Calu3 (cell line): ENCODE measurements at places on chromosomes 5 and 9.

GRCh38 chr5:179975713-179976134, 68.0 kb upstream of the TBC1D9B start:
- no peak overlapping the region for H3K27ac ChIP-seq
- H3K4me1 ChIP-seq: no peaks in the 10 kb centered on the region
- H3K27me3 ChIP-seq: no peaks in the 10 kb centered on the region
- H3K36me3 ChIP-seq: no peaks in the 10 kb centered on the region

GRCh38 chr5:133232435-133232834, 180.6 kb downstream of the HSPA4 start:
- H3K27me3 ChIP-seq: peaks cover 15% of the 10 kb centered on the region
- H3K36me3 ChIP-seq: no peaks in the 10 kb centered on the region
- H3K27ac ChIP-seq: no peak overlapping the region
- no peak for DNase-seq
- H3K4me3 ChIP-seq: no peak overlapping the region

- DNase-seq: no peak
- no peak overlapping the region for H3K27ac ChIP-seq
- H3K36me3 ChIP-seq: no peaks in the 10 kb centered on the region
- H3K4me1 ChIP-seq: no peaks in the 10 kb centered on the region
- H3K27me3 ChIP-seq: no peaks in the 10 kb centered on the region
These were observed 530.3 kb downstream of the RASEF start for GRCh38 chr9:82532504-82533180.

DNA sequence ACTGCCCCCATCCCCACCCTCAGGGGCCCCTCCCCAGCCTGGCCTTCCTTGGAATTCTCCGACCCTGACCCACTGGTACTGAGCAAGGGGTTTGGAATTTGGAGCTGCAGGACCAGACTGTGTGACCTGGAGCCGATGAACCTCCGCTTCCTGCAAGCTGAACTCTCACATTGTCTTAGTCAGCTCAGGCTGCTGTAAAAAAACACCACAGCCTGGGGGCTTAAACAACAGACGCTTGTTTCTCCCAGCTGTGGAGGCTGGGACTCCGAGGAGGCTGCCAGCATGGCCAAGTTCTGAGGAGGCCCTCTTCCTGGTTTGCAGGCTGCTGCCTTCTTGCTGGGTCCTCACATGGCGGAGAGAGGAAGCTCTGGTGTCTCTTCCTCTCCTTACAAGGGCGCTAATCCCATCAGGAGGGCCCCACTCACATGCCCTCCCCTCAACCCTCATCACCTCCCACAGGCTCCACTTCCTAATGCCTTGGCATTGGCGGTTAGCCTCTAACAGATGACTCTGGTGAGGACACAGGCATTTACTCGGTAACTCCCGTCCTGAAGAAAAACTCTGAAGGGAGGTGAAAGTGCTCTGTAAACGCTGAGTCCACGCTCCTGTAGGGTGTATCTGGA, 42.4 kb downstream of the C5orf15 start:
- H3K36me3 ChIP-seq: no peaks in the 10 kb centered on the region
- DNase-seq: peak; percentile 26
- H3K27ac ChIP-seq: no peak overlapping the region
- H3K27me3 ChIP-seq: peaks cover 48% of the 10 kb centered on the region
- H3K4me1 ChIP-seq: peaks cover 22% of the 10 kb centered on the region

DNA sequence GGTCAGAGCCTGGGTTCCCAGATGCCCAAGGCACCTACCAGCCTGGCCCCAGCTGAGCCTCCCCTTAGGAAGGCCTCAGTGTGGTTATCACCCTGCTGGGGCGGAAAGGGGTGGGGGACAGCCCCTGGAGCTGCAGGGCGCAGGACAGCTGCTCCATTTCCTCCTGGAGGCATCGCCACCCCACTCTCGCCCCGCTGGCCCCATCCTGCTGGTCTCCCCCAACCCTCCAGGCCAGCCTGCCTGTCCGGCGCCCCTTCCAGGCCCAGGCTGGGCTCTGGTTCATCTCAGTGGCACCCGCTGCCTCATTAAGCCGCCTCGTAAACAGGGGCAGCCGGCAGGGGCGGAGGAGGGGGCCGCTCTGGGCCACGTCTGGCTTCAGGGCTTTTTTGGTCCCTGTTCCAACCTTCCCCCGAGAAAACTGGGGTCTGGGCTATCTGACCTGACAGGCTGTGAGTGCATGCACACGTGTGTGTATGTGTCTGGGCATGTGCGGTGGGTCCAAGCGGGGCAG, 30.8 kb upstream of the ENHO start:
- H3K27ac ChIP-seq: no peak overlapping the region
- no peaks in the 10 kb centered on the region for H3K4me1 ChIP-seq
- H3K4me3 ChIP-seq: no peak overlapping the region
- H3K27me3 ChIP-seq: peaks cover 51% of the 10 kb centered on the region
- no peaks in the 10 kb centered on the region for H3K36me3 ChIP-seq
- DNase-seq: no peak

GRCh38 chr5:165039748-165040147, 1534.3 kb downstream of the MAT2B start:
- H3K4me1 ChIP-seq: peaks cover 6% of the 10 kb centered on the region
- no peak for DNase-seq
- no peak overlapping the region for H3K27ac ChIP-seq
- no peaks in the 10 kb centered on the region for H3K27me3 ChIP-seq

DNA sequence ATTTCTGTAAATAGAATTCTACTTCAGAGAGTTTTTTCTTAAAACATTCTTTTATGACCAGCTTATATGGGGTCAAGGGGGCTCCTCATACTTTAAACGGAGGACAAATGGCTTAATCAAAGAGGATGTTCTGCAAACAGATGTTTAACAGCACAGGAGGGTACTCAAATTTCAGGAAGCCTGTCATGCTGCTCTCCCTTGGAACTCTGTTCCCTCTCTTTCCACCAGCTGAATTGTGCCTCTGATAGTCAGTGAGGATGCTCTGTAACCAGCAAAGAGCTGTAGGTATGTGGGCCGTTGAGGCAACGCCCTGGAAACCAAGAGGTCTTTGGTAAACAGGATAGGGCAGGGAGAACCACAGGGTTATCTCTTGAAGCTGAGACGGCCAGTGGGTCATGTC, 161.1 kb downstream of the C5orf15 start:
- no peaks in the 10 kb centered on the region for H3K36me3 ChIP-seq
- H3K4me1 ChIP-seq: no peaks in the 10 kb centered on the region
- DNase-seq: no peak
- H3K4me3 ChIP-seq: no peak overlapping the region

DNA sequence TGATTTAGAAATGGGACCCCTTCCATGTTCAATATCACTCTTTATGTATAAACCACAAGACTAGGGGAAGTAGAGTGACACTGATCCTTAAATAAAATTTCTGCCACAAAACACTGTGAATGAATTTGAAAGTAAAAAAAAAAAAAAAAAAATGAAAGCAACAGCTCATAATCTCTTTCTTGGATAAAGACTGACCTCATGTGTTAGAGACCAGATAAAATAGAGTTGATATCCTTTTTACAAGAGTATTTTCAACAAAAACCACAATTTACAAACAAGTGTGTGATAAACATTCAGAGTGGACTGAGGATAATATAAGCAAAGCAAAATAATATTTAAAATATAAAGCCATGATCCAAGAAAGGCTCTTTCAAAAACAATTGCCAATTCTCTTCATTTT, 180.2 kb downstream of the FBXL17 start:
- no peaks in the 10 kb centered on the region for H3K27me3 ChIP-seq
- H3K27ac ChIP-seq: no peak overlapping the region
- no peak for DNase-seq
- H3K36me3 ChIP-seq: no peaks in the 10 kb centered on the region

DNA sequence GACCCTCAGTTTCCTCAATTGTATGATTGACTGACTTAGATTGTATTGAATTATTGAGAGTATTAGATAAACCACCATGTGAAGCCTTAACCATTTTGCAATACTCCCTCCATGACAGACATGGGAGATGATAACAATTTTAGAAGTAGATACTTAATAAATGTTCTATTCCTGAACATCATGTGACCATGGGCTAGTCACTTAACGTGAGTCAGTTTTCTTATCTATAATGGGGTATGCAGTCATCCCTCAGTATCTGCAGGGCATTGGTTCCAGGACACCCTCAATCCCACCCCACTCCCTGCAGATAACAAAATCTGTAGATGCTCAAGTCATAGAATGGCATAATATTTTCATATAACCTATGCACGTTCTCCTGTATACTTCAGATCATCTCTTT, 31.0 kb downstream of the SNX18 start:
- no peaks in the 10 kb centered on the region for H3K4me1 ChIP-seq
- no peak for DNase-seq
- H3K36me3 ChIP-seq: no peaks in the 10 kb centered on the region
- H3K4me3 ChIP-seq: no peak overlapping the region

GRCh38 chr9:34884747-34885189, 73.3 kb upstream of the PHF24 start:
- no peaks in the 10 kb centered on the region for H3K36me3 ChIP-seq
- no peak for DNase-seq
- no peaks in the 10 kb centered on the region for H3K4me1 ChIP-seq
- no peak overlapping the region for H3K27ac ChIP-seq
- no peak overlapping the region for H3K4me3 ChIP-seq

GRCh38 chr5:44885903-44886302, 77.2 kb downstream of the MRPS30 start:
- peaks cover 10% of the 10 kb centered on the region for H3K4me1 ChIP-seq
- DNase-seq: no peak
- no peak overlapping the region for H3K4me3 ChIP-seq
- H3K36me3 ChIP-seq: no peaks in the 10 kb centered on the region
- H3K27me3 ChIP-seq: no peaks in the 10 kb centered on the region

DNA sequence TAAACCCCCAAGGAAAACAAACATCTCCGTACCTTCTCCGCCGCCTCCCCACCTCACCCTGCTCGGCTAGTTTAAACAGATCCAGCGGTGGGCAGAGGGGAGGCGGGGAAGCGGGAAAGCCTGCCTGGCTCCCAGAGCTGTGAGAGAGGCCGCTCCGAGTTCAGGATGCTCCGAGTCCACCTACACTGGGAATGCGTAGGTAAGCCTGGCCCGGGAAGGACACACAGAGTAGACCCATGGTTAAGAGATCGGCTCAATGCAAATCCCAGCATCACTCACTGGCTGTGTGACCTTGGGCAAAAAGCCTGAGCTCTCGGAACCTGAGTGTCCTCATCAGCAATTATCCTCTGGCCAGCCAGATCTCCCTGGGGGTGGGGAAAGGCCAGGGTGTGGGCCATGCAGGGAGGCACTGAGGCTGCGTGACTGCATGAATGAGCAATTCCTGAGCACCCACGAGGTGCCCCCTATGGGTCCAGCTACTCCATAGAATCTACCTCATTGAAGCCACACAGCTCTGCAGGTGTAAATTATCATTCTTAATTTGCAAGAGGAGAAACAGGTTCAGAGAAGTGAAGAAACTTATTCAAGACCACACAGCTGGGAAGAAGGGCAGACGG, 30.5 kb upstream of the LMX1B start:
- no peaks in the 10 kb centered on the region for H3K36me3 ChIP-seq
- H3K27me3 ChIP-seq: peaks cover 87% of the 10 kb centered on the region
- no peak for DNase-seq
- H3K4me1 ChIP-seq: no peaks in the 10 kb centered on the region
- H3K27ac ChIP-seq: no peak overlapping the region
- H3K4me3 ChIP-seq: no peak overlapping the region

DNA sequence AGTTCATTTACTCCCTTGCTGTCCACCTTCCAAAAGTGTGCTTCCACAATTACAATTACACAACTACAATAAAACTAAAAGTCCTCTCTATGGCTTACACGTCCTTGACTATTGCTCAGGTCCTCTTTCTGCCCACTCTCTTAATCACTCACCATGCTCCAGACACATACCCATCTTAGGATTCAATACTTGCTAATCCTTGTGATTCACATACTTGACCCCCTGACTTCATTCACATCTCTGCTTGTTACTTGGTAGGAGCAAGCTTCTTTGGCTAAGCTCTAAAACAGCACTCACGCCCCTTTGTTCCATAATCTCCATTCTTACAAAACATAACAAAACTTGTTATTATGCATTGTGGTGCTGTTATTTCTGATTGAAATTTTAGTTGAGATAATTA, 215.8 kb downstream of the EDIL3 start:
- H3K36me3 ChIP-seq: no peaks in the 10 kb centered on the region
- no peak overlapping the region for H3K4me3 ChIP-seq
- H3K27me3 ChIP-seq: no peaks in the 10 kb centered on the region
- DNase-seq: no peak
- H3K27ac ChIP-seq: no peak overlapping the region

DNA sequence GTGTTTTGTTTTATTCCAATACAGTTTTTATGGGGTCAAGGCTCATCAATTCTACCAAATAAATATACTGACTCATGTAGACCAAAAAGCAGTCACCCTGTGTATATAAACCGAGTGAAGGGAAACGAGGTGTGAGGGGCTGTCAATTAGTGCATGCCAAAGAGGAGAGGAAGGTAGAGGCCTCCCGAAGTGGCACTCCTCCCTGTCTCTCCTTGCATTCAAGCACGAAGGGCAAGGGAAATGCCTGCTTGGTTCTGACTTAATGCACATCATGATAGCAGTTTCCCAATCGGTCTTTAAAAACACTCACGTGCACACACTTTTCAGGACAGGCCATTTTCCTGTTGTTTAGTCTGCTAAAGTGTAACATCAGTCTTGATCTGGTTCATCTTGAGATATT, 125.6 kb upstream of the SLCO6A1 start:
- DNase-seq: no peak
- H3K4me3 ChIP-seq: no peak overlapping the region
- no peaks in the 10 kb centered on the region for H3K36me3 ChIP-seq
- H3K4me1 ChIP-seq: no peaks in the 10 kb centered on the region

- H3K27me3 ChIP-seq: no peaks in the 10 kb centered on the region
- DNase-seq: no peak
- H3K36me3 ChIP-seq: no peaks in the 10 kb centered on the region
- H3K4me3 ChIP-seq: no peak overlapping the region
- H3K27ac ChIP-seq: no peak overlapping the region
- peaks cover 9% of the 10 kb centered on the region for H3K4me1 ChIP-seq
These were observed 852.7 kb upstream of the DMAC1 start for GRCh38 chr9:8652255-8652654.

DNA sequence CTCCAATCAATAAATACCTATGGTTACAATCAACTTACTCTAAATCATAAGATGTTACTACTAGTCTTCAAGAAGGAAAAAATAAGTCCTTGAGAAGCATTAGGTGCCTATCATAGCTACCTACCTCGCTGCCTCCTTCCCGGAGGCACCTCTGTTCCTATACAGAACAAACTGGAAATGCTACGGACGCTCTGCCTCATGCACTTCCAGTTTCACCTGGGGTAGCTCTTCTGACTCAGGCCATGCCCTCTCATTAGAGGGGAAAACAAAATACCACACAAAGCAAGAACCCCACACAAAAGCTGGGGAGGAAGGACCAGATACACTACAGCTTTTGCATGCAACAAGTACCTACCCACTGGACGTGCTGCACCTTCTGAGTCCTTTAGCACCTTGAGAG, 12.4 kb downstream of the SPRY4 start:
- H3K4me3 ChIP-seq: no peak overlapping the region
- no peak for DNase-seq
- no peak overlapping the region for H3K27ac ChIP-seq

GRCh38 chr9:6113312-6113711, 97.9 kb upstream of the RANBP6 start:
- no peak overlapping the region for H3K4me3 ChIP-seq
- H3K4me1 ChIP-seq: no peaks in the 10 kb centered on the region
- H3K36me3 ChIP-seq: no peaks in the 10 kb centered on the region
- no peaks in the 10 kb centered on the region for H3K27me3 ChIP-seq
- H3K27ac ChIP-seq: no peak overlapping the region
- DNase-seq: no peak
